Coronary artery (tissue), 2 donors: ENCODE measurements at places on chromosomes 7 and 10.

DNA sequence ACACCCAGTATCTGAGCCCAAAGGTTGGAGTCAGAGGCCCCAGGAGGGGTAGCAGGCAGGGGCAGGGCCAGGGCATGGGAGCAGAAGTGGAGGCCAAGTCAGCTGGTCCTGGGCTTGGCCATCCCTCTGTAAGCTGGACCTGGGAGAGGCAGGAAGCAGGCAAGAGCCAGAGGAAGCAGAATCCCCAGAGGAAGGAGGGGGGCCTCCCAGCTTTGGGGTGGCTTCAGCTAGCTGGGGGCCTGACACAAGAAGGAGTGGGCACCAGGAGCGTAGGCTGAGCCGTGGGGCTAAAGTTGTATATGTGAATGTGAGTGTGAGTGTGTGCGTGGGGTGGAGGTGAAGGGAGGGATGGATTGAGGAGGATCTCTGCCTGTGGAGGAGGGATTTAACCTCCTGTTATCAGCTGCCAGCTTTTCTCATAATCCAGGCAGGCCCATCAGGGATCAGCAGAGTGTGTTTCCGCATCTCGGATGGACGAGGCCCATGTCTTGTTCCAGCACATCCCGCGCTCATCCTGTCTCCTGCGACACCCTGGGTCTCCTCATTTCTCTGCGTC is 54.0 kb downstream of the NEURL1 start:
- no peak for DNase-seq

DNA sequence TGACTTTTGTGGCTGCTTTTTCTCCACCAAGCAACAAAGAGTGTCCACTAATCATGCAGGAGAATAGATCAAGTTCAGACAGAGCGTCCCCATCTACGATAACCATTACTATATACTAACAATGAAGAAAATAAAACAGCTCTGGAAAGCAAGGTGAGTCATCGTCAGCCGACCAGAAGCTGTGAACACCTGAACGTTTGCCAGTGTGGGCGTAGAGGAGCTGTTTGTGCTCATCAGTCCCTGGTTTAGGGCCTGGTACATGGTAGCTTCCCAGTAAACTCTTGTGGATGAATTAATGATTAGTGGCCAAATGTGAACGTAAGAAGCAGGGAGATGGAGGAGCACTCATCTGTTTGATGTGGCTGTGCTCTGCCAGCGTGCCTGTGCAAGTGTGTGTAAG is 180.7 kb downstream of the EVX1 start:
- no peak for DNase-seq

GRCh38 chr10:32197423-32197822 is 141.2 kb upstream of the KIF5B start:
- no peak for DNase-seq

- DNase-seq = no peak
Measured at GRCh38 chr7:96591900-96592676, 117.6 kb downstream of the SEM1 start.

- DNase-seq = peak; percentile 72
Measured at GRCh38 chr10:112375721-112376395, 1.9 kb downstream of the ACSL5 start.

DNA sequence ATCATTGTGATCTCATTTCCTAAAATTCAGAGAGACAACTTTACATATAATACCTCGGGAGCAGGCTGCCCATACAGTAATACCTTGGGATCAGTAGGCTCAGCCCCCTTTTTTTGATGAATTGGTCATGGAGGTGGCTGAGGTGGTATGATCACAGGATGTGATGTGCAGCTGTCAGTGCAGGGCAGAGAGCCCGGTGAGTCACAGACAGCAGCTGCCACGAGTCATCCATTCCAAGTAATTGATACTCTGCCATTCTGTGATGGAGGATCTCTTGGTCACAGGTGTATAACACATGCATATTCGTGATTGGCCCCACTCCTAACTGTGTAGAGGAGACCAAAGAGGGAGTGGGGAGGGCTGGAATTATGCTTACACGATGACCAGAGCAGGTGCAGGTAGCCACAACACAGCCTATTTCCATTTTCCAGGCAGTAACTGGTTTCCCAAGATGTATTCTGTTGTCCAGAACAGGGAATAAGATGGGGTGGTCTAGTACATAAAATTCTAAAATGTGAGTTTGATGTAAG is 14.1 kb downstream of the NRCAM start:
- DNase-seq = no peak

DNA sequence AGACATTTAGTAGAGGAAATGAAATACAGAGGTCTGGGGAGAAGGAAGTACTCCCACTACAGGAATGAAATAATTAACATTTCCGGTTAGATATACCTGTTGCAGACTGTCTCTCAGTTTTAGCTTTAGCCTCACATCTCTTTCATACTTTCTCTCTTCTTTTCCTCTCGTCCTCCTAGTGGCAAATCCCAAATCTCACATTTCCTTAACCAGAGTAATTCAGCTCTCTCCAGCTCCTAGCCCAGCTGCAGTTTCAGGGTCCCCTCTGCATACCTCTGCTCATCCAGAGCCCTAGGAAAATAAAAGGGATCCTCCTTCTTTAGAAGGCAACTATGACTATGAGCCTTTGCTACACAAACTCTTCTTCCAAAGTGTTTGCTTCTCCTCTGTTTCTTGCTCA is 643.2 kb downstream of the PHTF2 start:
- no peak for DNase-seq
